Stimulated activated CD4-positive, alpha-beta T cell treated with anti-CD3 and anti-CD28 coated beads, Interleukin-12 subunit alpha, Interleukin-12 subunit beta, amount 100 ng/mL, for 24 hours (primary cell): ENCODE measurements at places on chromosomes 11 and 22.

GRCh38 chr11:94926271-94926625 lies 47.1 kb downstream of the CWC15 start:
- DNase-seq: no peak

DNA sequence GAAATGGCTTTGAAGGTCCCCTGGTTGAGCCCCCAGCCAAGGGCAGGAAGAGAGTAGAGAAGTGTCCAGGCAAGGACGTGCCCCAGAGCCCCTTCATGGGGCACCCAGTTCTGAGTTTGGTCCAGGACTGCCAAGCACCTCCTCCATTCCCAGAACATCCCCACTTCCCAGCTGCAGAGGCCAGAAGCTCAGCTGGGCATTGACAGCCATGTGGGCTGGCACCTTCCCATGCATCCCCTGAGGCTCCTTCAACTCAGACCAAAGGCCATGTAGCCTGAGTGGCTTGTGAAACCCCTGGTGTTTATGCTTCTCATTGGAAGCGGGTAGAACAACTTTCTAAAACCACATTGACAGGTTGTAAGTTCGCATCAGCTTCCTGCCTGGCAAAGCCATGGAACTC lies 789.6 kb downstream of the TBC1D22A start:
- no peak for DNase-seq

DNA sequence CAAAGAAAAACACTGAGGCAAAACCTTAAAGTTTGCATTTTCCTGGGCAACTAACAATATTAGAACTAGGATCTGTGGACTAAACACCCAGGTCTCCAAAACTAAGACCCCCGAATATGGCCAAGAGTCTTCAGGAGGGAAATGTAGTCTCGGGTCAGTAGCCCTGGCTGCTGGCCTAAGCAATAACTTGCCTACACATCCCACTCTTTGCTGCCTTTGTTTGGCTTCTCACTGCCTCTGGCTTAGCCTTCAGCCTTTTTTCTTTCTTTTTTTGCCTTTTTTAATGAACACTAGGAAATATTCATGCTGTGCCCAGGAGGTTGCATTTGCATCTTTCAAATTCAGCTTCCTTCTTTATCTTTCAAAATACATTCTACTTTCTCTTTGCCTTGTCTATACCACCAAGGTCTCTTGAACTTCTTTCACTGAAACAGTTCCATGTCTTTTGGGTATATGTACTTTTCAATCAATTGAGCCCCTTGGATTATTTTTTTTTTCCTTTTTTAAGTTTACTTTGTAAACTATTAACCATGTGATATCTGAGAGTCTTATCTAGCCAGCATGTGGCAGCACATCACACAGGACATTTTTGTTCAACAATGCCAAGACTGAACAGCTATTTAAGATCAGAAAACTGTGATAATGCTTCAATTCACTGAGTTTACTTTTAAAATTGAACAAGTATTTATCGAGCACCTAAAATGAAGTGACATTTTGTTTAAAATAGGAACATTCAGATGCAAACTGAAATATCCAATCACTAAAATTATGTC lies 165.0 kb upstream of the TRPC6 start:
- DNase-seq: no peak

- peak; percentile 57 for DNase-seq
Observed at GRCh38 chr11:6402561-6402981, 12.3 kb downstream of the SMPD1 start.
